ENCODE measurements at places on chromosomes 6 and 20. TPM values are rescaled to one million over a fixed set of nuclear protein-coding genes. Genes with fewer than 3 reads are reported as not detected.

DNA sequence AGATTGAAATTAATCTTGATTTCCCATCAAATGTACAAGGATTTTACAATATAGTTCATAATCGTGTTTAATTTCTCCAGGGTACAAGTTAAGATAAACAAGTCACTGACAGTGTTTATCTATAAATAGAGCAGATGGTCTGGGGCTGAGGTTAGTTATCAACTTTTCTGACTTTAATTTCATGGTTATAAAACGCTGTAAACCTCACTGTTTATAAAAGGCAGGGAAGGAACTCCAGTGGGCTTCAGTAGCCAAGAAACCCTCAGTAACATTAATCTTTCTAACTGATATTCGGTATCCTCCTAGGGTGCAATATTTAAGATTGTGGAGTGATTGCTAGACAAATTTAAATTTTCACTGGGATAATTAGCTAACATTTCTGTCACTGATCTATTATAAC is 68.6 kb downstream of the GFRAL start:
- H3K4me1 ChIP-seq = peaks cover 6% of the 10 kb centered on the region
- DNase-seq = no peak
- no peak overlapping the region for H3K27ac ChIP-seq
- H3K4me3 ChIP-seq = no peak overlapping the region
- H3K27me3 ChIP-seq = no peaks in the 10 kb centered on the region

GRCh38 chr6:109452181-109452580 is 3.4 kb downstream of the MICAL1 start:
- H3K27ac ChIP-seq = no peak overlapping the region
- no peak overlapping the region for H3K4me3 ChIP-seq
- no peaks in the 10 kb centered on the region for H3K27me3 ChIP-seq
- DNase-seq = no peak

DNA sequence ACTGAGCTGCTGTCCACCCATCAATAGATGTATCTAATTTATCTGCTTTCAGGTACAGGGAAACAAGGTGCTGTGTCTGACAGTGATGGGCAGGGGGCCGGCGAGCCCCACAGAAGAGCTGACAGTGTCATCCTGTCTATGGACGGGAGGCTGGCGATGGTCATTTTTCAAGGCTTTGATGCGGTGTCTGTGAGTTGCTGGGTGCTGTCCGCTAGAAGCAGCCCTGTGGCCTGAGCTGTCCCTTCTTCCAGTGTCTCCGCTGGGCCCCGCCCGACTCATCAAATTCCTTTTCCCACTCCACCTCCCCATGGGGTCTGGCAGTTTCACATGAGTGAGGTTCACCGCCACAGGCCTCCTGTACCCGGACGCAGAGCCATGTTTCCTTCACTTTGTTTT is 161.4 kb upstream of the PMEPA1 start:
- no peak overlapping the region for H3K4me3 ChIP-seq
- DNase-seq = no peak
- H3K27ac ChIP-seq = no peak overlapping the region
- no peaks in the 10 kb centered on the region for H3K36me3 ChIP-seq
- H3K27me3 ChIP-seq = no peaks in the 10 kb centered on the region
- H3K4me1 ChIP-seq = peaks cover 6% of the 10 kb centered on the region

- no peak for DNase-seq
- H3K27ac ChIP-seq = peak overlapping the region; percentile 14
- H3K36me3 ChIP-seq = no peaks in the 10 kb centered on the region
- no peaks in the 10 kb centered on the region for H3K27me3 ChIP-seq
- peaks cover 19% of the 10 kb centered on the region for H3K4me1 ChIP-seq
- peak overlapping the region; percentile 57 for H3K4me3 ChIP-seq
Measured at GRCh38 chr6:28586962-28587745, 61.5 kb downstream of the GPX5 start.

DNA sequence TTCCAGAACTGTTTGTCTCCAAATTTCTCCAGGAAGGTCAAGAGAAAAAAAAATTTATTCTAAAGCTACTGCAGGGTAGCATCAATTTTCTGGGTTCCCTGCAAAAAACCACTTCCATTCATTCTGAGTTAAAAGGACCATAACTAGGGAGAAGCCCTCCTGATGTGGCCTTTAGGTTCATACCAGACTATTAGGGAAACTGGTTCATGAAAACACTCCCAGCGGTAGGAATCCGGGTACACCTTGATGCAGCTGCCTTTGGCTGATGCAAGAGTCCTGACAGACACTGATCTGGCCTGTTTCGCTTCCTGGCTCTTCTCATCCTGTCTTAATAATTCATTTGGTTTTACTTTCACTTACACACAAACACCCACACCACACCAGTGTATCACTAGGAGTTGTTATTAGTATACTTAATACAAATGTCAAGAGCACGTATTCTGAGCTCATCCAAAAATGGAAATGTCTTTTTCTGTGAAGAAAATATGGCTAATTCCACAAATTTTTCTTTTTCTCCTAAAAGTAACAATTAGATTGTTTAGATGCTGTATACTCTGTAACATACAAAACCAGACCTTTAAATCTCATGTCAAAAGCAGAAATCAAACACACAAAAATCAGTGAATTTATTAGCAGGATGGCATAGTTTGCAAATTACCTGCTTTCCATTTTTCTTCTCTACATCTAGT is 38.4 kb upstream of the ARHGAP18 start:
- H3K27ac ChIP-seq = peak overlapping the region; percentile 54
- H3K36me3 ChIP-seq = no peaks in the 10 kb centered on the region
- no peak for DNase-seq
- no peak overlapping the region for H3K4me3 ChIP-seq
- H3K27me3 ChIP-seq = no peaks in the 10 kb centered on the region

- no peak overlapping the region for H3K27ac ChIP-seq
- H3K4me3 ChIP-seq = no peak overlapping the region
- no peak for DNase-seq
- no peaks in the 10 kb centered on the region for H3K27me3 ChIP-seq
Measured at GRCh38 chr6:10687582-10687981, 6.8 kb downstream of the C6orf52 start.

DNA sequence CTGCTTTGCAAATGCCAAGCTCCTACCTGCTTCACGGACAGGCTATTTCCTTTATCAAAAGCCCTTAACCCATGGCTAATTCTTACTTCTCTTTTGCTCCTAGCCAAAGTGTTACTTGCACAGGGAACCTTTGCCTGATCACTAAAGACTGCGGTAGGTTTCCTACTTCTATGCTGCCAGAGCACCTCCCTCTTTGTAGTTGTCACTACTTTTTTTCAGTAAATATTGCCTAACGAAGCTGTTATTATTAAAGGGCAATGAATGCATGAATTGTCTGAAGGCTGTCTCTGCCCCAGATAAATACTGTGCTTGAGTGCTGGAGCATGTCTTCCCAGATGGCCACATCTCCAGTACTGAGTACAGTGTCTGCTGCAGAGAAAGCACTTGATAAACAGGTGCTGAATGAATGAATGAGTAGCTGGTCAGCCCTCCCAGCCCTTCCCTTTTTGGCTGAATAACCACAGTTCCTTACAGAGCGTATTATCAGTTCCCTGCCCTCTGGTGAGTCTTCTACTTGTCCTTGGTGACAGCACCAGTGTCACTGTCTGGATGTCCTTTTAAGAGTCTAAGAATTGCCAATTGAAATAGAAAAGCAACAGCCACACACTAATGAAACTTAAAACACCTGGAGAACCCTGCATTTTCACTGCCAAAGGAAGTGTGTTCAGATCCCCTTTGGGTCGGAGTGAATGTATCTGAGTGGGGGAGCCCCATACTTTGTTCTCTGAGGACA is 73.6 kb upstream of the TRAF3IP2 start:
- DNase-seq = no peak
- no peaks in the 10 kb centered on the region for H3K36me3 ChIP-seq
- H3K4me3 ChIP-seq = no peak overlapping the region
- H3K4me1 ChIP-seq = peaks cover 31% of the 10 kb centered on the region

DNA sequence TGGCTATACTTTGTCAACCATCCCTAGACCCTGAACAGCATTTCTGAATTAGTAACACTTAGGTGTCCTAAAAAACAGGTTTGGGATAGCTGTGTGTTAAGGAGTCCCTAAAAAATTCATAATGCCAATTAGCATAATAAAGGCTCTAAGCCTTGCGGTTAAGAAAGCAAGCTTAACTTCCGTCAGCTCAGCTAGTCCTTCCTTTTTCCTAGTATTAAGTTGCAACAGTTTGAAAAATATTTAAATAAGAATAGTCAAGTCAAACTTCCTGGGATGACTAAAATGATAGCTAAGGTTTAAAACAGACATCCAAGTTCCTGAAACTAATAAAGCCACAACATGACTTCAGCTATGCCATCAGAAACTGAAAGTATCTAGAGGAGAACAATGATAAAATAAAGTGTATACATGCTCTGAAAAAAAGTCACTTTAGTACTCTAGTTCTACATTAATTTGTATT is 3.5 kb downstream of the AKIRIN2 start:
- H3K4me1 ChIP-seq = peaks cover 73% of the 10 kb centered on the region
- no peaks in the 10 kb centered on the region for H3K27me3 ChIP-seq
- H3K4me3 ChIP-seq = peak overlapping the region; percentile 99
- H3K27ac ChIP-seq = peak overlapping the region; percentile 13

GRCh38 chr6:26232306-26232939 is 132.6 kb upstream of the BTN3A2 start:
- peak overlapping the region; percentile 55 for H3K4me3 ChIP-seq
- DNase-seq = no peak
- no peaks in the 10 kb centered on the region for H3K36me3 ChIP-seq
- peaks cover 15% of the 10 kb centered on the region for H3K4me1 ChIP-seq
- no peak overlapping the region for H3K27ac ChIP-seq

- no peak overlapping the region for H3K27ac ChIP-seq
- peak overlapping the region; percentile 8 for H3K4me3 ChIP-seq
- no peaks in the 10 kb centered on the region for H3K36me3 ChIP-seq
- no peaks in the 10 kb centered on the region for H3K27me3 ChIP-seq
- DNase-seq = no peak
Measured at GRCh38 chr6:105981002-105981887, 104.9 kb upstream of the PRDM1 start.

DNA sequence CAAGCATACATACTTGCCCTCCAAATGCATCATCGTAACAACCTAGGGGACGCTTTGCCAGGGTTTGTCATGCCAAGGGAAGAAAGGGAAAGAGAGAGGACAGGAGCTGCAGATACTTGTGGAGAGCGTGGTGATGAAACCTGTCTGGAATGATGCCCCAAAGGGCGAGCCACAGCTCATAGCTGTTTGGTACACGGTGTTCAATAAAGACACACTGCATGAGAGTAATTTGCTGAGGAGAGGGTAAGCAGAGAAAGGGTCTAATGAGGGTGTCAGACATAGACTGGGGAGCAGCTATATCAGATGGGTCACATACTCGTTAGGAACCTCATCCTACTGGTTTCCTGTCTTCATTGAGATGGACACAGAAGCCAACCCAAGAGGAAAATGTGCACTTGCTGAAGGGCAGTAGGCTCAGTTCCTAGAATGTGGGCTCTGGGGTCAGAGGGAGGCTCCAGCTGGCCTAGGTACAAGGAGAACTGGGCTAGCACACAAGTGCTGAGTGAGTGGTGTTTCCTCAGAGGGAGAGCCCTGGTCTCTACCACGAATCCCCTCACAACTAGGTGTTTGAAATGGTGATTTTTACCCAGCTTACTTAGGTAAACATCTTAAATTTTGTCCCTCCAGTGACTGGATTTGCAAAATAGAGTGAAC is 5.2 kb upstream of the FOXO3 start:
- H3K4me3 ChIP-seq = no peak overlapping the region
- H3K27ac ChIP-seq = peak overlapping the region; percentile 99
- DNase-seq = no peak
- no peaks in the 10 kb centered on the region for H3K36me3 ChIP-seq
- peaks cover 28% of the 10 kb centered on the region for H3K4me1 ChIP-seq
- H3K27me3 ChIP-seq = no peaks in the 10 kb centered on the region

DNA sequence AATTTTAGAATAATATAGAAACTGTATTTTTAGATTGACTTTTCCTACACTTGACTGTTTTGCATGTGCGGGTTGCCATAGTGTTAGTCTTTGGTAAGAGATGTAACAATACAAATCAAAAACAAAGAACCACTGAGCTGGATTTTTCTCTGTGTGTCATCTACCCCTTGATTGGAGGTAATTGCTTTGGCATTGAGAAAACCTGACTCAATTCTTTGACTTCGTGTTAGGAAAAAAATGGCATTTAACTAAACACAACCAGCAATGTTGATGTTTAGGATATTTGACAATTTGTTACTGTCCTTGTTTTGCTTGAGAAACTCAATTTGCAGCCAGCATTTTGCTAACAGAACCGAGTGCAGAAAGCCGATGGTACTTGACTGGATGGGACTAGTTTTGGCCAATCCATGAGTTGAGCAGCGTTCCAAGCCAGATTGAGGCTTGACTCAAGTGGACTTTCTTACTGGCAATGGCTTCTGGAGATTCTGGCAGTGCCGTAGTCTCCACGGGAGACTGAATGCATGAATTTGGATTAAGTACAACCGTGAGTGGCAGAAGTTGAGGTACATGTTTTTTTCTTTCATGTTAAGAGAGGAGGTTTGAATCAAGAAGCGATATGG is 17.1 kb downstream of the TPBG start:
- H3K4me3 ChIP-seq = no peak overlapping the region
- no peaks in the 10 kb centered on the region for H3K27me3 ChIP-seq
- no peak for DNase-seq
- H3K27ac ChIP-seq = no peak overlapping the region
- H3K36me3 ChIP-seq = no peaks in the 10 kb centered on the region
- no peaks in the 10 kb centered on the region for H3K4me1 ChIP-seq

- peaks cover 20% of the 10 kb centered on the region for H3K4me1 ChIP-seq
- H3K36me3 ChIP-seq = no peaks in the 10 kb centered on the region
- H3K27ac ChIP-seq = peak overlapping the region; percentile 60
- H3K4me3 ChIP-seq = no peak overlapping the region
Measured at GRCh38 chr20:9160757-9161156, 91.9 kb downstream of the PLCB4 start.

- no peak overlapping the region for H3K4me3 ChIP-seq
- H3K27me3 ChIP-seq = no peaks in the 10 kb centered on the region
- no peak for DNase-seq
- no peaks in the 10 kb centered on the region for H3K36me3 ChIP-seq
Measured at GRCh38 chr6:34570066-34570833, 14.1 kb upstream of the SPDEF start.

DNA sequence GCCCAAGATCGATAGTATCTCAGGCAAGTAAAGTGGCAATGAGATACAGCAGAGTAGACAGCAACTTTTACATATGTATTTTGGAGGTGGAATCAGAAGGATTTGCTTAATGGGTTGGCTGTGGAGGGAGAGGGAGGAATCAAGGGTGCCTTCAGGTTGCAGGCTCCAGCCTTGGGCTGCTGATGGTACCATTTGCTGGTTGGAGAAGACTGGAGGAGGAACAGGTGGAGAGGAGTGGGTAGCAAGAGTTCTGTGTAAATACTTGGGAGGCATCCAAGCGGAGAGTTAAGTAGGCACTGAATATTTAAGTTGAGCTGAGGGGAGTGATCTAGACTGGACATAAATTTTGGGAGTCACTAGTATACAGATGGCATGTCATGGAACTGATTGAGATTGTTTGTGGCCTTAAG is 5.2 kb downstream of the BICRAL start:
- no peak for DNase-seq
- no peaks in the 10 kb centered on the region for H3K36me3 ChIP-seq
- peaks cover 64% of the 10 kb centered on the region for H3K4me1 ChIP-seq
- H3K27ac ChIP-seq = peak overlapping the region; percentile 25
- H3K4me3 ChIP-seq = no peak overlapping the region

GRCh38 chr20:8670893-8671215 is 398.0 kb upstream of the PLCB4 start:
- H3K4me3 ChIP-seq = no peak overlapping the region
- no peak for DNase-seq
- no peaks in the 10 kb centered on the region for H3K27me3 ChIP-seq
- H3K36me3 ChIP-seq = no peaks in the 10 kb centered on the region
- H3K4me1 ChIP-seq = no peaks in the 10 kb centered on the region

SIRPB1 gene
- 2.5 TPM for total RNA-seq

LAMA2 gene
- total RNA-seq = 91.1 TPM

EDEM2 gene
- 12.8 TPM for total RNA-seq

CGA gene
- total RNA-seq = not detected

C20orf96 gene
- 2.7 TPM for total RNA-seq

PRL gene
- not detected for total RNA-seq
